ELR (cell line): ENCODE measurements at places on chromosomes 11 and 22.
A peak's percentile ranks its signal among the peaks of the same experiment; 100 is the strongest.

- peak; percentile 6 for DNase-seq
Observed at GRCh38 chr11:115215694-115216617, 288.3 kb downstream of the CADM1 start.

- no peak for DNase-seq
Observed at GRCh38 chr22:45966320-45966894, 10.6 kb downstream of the WNT7B start.

- DNase-seq = no peak
Observed at GRCh38 chr11:62810748-62811147, 5.5 kb upstream of the NXF1 start.

DNA sequence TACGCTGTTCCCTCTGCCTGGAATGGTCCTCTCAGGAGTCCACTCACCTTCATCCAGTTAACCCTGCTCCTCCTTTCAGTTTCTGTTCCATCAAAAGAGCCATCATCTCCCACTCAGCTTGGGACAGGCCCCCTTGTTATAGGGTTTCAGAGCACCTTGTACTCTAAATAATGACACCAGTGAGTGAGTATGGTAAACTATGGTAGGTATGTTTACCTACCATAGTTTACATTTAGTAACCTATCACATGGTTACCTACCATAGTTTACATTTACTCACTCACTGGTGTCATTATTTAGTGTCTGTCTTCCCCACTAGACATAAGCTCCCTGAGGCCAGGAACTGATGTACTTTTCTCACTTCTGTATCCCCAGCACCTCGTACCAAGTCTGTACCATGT lies 130.2 kb upstream of the SESN3 start:
- no peak for DNase-seq
